ENCODE measurements at places on chromosomes 1 and 21. TPM values are rescaled to one million over a fixed set of nuclear protein-coding genes. Genes with fewer than 3 reads are reported as not detected.

Gene KRTAP19-1
- not detected for total RNA-seq

Gene TXLNA
- 33.0 TPM for total RNA-seq

Gene FNBP1L
- 20.5 TPM for total RNA-seq

Gene SELENBP1
- total RNA-seq = 5.6 TPM

Gene PIGR
- not detected for total RNA-seq

Gene BSND
- total RNA-seq = not detected

Gene KRTAP19-8
- not detected for total RNA-seq

Gene CR1
- not detected for total RNA-seq

Gene C1QA
- total RNA-seq = not detected

Gene LRRC38
- not detected for total RNA-seq

Gene KRTAP7-1
- not detected for total RNA-seq

Gene NOS1AP
- 0.43 TPM for total RNA-seq

Gene PLD5
- 0.94 TPM for total RNA-seq

Gene IFI44L
- 0.10 TPM for total RNA-seq

Gene SYCP1
- not detected for total RNA-seq

Gene PCNT
- 16.8 TPM for total RNA-seq

Gene TESK2
- total RNA-seq = 0.33 TPM

Gene FMO5
- 0.27 TPM for total RNA-seq

Measured in A549 treated with CpdA at 1 μM for 4 hours (cell line).